ENCODE measurements at places on chromosomes 13 and 19. TPM values are rescaled to one million over a fixed set of nuclear protein-coding genes. Genes with fewer than 3 reads are reported as not detected.

LIPE gene
- 14.5 TPM for total RNA-seq

PLVAP gene
- total RNA-seq, result not detected

FRY gene
- 46.3 TPM for total RNA-seq

DENND1C gene
- total RNA-seq, result 105 TPM

CCDC70 gene
- total RNA-seq, result not detected

RABAC1 gene
- total RNA-seq, result 98.3 TPM

ZSCAN4 gene
- total RNA-seq, result not detected

All from T-helper 17 cell (primary cell).